ENCODE measurements at places on chromosomes 2 and 18.

GRCh38 chr2:79876430-79876829 lies 363.6 kb downstream of the CTNNA2 start:
- DNase-seq = no peak

DNA sequence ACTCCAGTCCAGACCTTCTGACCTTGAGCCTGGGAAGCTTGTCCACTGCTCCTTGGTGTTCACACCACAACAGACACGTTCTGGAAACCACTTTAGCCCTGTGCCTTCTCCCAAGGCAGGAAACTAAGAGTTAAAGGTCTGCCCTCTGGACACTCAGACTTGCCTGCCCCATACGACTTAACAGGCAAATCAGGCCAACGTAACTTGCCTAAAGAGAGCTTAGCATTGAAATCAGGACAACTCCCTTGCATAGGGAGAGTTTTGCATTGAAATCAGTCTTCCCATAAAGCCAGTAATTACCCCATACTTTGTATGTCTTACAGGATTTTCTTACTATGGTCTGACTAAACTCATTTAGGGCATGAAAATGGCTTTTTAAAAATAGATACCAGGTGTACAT lies 18.5 kb downstream of the NFE2L2 start:
- no peak for DNase-seq

DNA sequence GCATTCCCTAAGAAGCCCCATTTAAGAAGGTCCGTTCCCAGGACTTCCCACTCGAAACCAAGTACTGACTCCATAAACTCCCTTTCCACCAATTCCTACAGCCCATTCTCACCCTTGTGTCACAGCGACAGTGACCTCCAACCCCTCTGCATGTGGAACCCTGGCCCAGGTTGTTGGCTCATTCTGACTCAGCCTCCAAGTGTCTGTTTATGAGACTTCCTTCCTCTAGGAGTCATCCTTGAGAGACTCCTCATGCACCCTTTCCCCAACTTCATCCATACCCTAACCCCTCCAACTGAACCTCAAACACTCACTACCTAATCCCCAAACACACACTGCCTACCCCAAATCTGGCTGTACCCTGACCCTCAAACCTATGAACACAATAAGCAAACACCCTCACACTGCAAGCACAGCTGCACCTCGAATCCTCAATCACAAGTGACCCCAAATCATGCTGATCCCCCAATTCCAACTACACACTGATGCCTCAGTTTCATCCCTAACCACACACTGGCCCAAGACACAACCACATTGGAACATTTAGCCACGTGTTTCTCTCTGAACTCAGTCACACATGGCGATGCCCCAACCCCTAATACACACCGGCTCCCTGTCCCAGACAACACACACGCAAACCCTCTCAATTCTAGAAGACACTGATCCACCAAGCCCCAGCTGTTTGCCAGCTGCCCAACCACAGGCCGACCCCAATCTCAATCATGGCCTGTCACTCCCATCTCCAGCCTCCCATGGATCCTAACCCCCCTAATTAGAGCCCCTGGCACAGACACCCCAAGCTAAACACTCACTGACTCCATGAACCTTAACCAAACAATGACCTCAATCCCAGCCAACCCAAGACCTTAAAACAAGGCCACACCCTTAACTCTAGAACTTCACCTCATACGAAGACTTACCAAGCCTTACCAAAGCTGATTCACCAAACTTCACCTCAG lies 219.6 kb downstream of the CYP26B1 start:
- DNase-seq = no peak

DNA sequence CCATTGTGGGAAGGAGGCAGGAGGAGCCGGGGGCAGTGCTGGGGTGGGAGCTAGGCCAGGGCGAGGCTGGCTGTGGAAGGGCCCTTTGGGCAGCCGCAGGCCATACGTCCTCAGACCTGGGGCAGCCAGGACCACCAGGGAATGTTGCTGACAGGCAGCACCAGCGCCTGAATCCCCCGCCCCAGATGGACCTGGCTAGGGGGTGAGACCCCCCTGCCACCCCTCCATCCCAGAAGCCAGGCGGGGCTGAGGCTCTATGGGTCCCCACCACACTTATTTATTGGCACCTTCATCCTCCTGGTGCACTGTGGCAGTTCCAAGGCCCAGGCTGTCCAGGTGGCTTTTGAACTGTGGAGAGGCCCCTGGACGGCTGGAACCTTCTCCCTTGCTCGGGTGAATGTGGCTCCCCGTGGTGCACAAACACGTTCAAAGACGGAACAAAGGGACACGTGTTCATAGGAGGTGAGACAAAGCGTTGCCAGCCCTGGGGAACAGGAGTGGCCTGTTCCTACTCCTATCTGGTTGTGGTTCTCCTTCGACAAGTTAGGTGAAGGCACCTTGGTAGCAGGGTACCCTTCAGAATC lies 35.1 kb downstream of the RAMP1 start:
- no peak for DNase-seq

- no peak for DNase-seq
These were observed 7.0 kb downstream of the LPIN1 start for GRCh38 chr2:11753452-11753885.

DNA sequence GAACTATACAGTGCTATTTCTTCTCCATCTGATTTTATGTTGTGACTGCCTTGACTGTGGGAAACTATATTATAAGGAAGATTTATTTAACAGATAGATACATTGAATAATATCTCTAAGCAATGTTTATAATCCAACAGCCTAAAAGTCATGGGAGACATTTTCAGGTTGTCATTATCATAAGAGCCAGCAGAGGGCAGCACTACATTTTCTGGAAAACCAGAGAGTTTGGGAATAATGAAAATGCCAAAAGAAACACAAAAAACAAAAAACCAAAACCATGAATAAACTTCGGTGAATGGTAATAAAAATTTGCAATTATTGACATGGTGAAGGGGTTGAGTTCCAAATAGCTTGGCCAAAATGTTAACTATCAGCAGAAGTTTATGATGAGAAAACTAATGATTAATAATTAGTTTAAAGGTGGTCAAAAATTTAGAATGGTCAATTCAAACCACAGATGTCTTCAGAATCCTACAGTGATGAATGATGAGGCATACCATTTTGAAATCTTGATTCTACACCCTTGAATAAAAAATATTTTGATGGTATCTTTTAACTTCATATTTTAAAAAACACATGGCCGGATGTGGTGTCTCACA lies 4.7 kb downstream of the EEF1B2 start:
- peak; percentile 25 for DNase-seq

DNA sequence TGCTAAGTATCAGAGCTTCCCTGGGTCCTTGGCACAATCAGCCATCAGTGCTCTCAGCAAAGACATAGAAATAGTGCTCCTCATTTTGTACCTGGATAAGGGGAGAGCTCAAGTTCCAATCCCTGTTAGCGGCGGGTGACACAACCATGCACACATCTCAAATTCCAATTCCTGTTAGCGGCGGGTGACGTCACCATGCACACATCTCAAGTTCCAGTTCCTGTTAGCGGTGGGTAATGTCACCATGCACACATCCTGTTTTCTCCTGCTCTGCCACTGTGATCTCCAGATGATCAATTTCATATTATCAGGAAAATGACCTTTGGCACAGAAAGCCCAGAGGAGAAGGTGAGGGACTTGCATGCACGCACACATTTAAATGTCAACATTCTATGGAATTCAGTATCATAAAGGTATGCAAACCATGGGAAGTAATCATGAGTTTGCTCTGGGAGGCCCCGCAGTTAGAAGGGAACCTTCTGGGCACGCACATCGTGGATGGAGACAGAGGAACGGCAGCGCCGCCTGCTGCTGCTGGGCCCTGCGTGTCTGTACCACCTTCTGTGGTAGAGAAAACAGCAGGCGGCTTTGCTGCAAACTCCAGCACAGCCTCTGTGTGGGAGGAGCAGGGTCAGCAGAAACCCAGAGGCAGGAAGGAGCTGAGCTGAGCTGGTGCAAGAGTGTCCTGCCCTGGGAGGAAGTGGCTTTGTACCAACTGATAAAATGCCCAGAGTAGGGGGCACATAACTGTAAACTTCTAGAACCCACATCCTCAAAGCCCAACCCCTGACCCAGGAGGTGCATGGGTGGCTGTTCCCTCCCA lies 77.8 kb downstream of the MBP start:
- peak; percentile 66 for DNase-seq

DNA sequence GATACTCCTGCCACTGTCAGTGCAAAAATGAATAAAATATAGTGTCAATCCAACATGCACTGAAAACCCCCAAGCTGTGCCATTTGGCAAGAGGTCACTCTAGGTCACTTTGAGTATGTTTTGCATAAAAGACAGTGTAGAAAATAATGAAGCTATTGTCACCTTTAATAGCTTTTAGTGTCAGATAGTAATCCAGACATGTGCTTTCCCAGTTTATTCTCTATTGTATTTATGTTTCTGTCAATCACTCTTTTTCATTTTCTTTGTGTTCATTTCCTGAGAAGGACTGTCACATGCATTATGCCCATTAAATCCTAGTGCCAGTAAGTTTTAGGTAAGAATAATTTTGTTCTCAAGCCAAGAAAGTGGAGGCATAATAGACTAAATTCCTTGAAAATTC lies 1073.9 kb upstream of the CDH2 start:
- DNase-seq = no peak

DNA sequence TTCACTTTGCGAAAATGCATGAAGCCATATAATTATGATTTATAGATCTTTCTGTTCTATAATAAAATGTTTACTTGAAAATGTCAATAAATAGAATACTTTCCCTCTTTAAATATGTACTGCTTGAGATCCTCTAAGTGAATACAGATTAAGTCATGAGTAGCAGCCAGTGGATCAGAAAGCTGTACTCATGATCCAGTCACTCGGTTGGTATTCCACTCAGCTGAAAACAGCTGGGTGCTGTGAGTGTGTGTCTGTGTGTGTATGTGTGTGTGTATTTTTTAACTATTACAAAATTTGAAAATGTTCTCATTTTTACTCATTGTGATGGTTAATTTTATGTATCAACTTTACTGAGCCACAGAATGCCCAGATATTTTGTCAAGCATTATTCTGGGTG lies 141.6 kb upstream of the CYP26B1 start:
- peak; percentile 11 for DNase-seq

DNA sequence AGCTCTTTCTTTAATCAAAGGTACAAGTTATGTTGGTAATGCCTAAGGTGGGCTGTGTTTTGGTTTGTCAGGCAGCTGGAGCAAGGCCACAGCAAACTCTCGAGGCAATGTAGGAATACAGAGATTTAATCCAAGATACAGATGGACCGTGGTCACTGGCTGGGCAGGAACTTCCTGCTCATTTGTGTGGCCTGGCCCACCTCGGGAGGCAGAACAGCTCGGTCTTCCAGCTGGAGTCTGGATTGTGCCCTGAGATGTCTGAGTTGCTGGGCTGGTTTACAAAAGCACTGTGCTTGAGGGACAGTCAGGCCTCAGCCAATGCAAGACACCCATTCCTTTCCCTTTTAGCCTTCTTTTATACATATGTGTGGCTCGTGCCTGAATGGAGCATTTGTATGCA lies 506.1 kb upstream of the SALL3 start:
- DNase-seq = no peak

- DNase-seq = no peak
These were observed 782.1 kb downstream of the EPHA4 start for GRCh38 chr2:220789961-220790360.

- DNase-seq = no peak
These were observed 95.7 kb downstream of the BCL2 start for GRCh38 chr18:63223837-63224236.

- DNase-seq = no peak
These were observed 40.0 kb upstream of the DNAH7 start for GRCh38 chr2:196108604-196109003.

DNA sequence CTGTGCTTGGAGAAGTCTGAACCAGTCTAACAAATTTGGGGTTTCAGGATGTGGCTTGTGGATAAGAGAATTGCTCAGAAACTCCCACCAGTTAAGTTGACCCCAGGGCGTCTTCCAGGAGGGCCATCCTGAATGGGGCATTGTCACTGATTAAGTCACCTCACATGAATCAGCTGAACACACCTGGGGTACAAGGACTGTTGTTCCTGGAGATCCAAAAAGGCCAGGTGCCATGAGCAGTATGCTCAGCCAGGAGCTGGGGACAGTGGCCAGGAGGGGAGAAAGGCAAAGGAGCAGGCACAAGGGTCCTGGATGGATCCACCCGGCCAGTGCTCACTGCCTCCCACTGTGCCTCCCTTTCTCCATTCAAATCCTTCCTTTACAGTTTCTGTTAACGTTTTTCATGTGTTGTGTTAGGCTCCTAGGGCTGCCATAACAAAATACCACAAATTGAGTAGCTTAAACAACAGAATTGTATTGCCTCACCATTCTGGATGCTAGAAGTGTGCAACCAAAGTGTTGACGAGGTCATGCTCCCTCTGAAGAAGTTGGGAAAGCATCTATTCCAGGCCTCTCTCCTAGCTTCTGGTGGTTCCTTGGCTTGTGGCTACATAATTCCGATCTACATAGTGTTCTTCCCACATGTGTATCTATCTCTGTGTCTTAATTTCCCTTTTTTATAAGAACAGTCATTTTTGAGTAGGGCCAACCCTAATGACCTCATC lies 33.4 kb downstream of the TRABD2A start:
- no peak for DNase-seq

DNA sequence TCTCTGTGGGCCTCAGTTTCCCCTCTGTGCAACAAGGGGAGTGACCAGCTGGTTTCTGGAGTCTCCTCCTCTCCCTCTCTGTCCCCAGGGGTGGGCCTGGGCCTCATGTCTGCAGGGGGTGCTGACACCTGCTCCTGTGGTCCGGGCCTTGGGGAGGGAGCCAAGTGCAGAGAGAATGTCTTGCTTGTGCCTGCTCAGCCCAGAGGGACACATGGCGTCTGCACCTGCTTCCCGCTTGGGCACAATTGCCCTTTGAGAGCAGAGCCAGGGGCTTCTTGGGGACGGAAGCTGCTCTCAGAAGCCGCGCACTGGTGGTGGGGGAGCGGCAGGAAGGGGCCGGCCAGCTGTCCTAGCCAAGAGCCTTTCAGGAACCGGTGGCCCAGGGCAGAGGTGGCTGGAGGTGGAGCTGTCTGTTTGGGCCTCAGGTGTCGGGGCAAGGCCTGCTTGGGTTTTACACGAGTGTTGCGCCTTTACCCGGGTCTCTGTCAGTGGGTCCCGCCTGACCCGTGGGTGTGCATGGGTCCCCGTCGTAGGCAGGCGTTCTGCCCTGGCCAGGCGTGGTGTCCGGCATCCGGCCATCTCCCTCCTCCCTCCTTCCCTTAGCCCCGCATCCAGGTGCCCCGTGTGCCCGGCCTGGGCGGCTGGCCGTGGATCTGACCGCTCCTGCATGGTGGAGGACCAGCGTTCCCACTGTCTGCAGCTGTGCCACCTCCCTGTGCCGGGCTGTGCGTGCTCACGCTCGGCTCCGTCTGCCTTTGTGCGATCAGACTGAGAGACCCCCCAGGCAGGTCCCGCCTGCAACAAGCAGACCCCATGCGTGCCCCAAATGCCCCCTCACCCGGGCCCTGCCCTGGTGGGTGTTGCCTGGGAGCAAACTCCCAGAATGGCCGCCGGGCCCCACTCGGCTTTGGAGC lies 4.0 kb downstream of the NEU4 start:
- DNase-seq = no peak

DNA sequence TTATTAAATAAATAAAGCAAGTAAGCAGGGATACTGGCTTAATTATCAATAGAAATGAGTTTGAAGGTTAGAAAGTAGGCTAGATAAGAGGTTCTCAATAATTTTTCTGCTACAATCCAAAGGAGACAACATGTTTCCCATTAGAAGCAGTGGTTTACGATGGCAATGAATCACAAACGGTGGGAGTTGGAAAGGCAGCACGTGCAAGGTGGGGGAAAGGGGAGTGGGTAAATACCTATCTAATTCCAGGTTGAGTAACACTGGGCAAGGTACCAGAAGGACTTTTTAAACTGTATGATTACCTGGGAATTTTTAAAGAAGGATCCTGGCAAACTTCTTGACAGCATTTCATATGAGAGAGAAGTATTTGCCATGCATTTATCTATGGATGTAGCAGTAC lies 289.9 kb downstream of the NBAS start:
- no peak for DNase-seq
